ENCODE measurements at places on chromosomes 5 and 9.

GRCh38 chr5:33244441-33245150, 196.2 kb upstream of the TARS1 start:
- no peak for DNase-seq

- DNase-seq: no peak
Observed at GRCh38 chr5:159463590-159464321, 133.5 kb upstream of the IL12B start.

DNA sequence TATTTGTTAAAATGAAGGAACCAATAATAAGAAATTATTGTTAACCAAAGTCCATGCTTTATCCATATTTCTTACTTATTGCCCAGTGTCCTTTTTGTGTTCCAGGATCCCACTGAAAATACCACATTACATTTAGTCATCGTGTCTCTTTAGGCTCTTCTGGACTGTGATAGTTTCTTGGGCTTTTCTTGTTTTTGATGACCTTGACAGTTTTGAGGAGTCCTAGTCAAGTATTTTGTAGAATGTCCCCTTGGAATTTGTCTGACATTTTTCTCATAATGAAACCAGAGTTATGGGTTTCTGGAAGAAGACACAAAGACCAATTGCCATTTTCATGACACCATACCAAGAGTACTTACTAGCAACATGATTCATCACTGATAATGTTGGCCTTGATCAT, 13.6 kb upstream of the COMMD10 start:
- no peak for DNase-seq

- no peak for DNase-seq
Observed at GRCh38 chr5:156584871-156585270, 257.9 kb downstream of the SGCD start.

- DNase-seq: no peak
Observed at GRCh38 chr9:129406278-129407225, 214.3 kb downstream of the C9orf50 start.

DNA sequence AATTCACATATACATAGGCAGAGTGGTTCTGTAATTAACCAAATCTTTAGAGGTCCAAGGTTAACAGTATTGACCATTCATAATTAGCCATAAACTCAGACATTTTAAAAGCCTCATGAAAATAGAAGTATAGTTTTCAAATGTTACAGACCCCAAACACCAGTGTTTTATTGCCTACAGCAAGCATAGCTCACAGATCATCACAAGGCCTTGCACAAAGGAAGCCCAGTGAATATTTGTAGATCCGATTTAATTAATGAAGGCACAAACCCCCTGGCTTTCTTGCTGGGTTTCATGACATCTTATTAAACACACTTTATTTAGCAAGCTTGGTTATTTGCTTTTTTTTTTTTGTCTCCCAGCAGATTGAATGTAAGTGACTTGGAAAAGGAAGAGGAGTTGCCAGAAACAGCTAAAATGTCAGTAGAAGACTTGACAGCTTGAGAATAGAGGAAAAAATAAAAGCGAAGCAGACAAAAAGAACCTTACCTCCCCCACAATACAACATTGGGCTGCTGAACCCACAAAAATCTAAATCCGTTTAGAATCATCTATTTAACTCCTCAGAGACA, 283.9 kb upstream of the TNC start:
- DNase-seq: no peak

- no peak for DNase-seq
Observed at GRCh38 chr9:133664173-133665050, 28.2 kb downstream of the DBH start.

DNA sequence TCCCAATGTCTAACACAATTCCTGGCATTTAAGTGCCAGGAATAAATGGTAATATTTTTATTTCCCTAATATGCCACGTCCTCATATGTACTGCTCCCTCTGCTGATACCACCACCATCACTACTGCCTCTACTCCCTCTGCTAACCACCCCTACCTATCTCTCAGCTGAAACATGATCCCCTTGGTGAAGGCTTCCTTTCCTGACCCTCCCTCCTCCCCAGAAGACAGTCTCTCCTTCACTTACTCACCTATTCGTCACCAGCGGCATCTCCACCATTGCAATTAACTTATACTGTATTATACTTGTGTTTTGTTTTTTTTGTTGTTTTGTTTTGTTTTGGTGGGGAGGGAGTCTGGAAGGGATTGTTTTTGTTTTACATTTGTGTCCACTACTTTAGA, 4.8 kb downstream of the DENND1A start:
- no peak for DNase-seq

GRCh38 chr5:100444961-100445360, 90.2 kb upstream of the FAM174A start:
- no peak for DNase-seq

DNA sequence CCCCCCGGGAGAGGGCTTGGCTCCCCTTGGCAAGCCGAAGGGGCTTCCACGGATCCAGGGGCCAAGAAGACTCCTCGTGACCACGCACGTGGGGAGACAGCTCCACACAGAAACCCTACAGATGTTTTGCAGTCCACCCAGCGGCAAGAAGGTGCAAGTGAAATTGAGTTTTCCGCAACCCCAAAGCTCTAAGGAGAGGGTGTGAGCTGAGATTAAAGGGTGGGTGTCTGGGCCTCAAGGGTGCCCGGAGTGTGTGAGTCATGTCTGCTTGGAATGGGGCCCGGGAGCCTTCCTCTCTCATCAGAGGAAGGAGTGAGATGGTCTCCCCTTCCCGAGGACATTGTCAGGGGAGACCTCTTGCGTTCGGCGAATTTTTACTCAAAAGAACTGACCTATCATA, 79.1 kb downstream of the OLFM1 start:
- no peak for DNase-seq

- no peak for DNase-seq
Observed at GRCh38 chr9:89374176-89374575, 55.9 kb downstream of the SECISBP2 start.

DNA sequence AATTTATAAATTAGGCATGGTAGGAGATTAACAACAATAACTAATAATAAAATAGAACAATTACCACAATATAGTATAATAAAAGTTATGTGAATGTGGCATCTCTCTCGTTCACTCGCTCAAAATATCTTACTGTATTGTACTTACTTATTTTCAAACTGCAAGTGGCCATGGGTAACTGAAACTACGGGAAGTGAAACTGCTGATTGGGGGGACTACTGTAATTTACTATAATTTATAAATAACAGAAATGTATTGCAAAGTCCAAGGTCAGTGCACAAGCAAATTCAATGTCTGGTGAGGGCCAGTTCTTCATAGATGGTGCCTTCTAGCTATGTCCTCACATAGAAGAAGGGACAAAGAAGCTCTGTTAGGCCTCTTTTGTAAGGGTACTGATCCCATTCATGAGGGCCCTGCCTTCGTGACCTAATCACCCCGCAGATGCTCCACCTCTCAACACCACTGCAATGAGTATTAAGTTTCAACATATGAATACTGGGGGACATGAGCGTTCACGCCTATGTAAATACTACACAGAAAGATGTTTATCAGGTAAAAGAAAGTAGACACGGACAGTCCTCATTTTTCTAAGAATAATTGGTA, 39.0 kb downstream of the KCNIP1 start:
- DNase-seq: no peak

GRCh38 chr5:154782812-154783592, 27.8 kb downstream of the LARP1 start:
- no peak for DNase-seq

DNA sequence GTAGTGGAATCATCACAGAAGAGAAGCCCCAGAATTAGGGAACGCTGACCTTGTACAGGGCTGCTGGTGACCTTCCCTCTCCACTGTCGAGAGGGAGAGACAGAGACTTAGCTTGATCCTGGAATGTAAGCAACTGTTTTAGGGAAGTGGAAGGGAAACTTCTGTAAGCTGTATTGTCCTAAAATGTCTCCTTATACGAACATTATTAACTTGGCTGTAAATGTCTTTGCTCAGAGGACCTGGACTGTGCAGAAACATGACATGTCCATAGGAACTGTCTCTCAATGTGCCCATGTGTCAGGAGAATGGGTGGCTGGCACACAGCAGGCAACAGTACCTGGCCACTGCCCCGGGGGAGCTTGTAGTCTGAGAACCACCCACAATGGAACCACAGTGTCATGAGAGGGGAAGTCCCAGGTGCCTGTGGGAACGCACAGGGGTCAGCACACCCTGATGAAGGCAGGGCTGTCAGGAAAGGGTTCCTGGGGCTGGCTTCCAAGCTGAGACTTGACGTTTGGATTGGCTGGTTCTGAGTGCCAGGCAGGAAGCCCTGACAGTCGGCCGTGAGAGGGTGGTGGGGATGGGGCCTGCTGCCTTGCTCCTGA, 34.0 kb downstream of the DAP start:
- DNase-seq: no peak

GRCh38 chr5:97181856-97182545, 1.0 kb downstream of the RIOK2 start:
- no peak for DNase-seq

Measured in stimulated activated CD4-positive, alpha-beta T cell treated with anti-CD3 and anti-CD28 coated beads, Interleukin-1b, Interleukin-23, amount 100 ng/mL, for 24 hours (primary cell).